ENCODE measurements at places on chromosomes 11 and 22.

DNA sequence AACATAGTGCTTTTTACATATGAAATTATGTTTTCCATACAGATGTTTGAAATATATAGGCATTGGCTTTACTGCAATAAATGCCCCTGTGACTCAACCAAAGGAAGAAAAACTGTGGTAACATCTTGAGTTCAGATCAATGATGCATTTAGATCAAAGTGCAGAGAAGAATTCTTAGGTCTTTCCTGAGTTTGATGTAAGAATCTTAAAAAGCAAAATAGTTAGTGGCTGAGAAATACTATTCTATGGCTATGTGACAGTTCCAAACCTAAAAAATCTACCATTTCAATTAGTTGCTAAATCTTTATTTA lies 93.7 kb downstream of the SOX6 start:
- DNase-seq, result no peak

DNA sequence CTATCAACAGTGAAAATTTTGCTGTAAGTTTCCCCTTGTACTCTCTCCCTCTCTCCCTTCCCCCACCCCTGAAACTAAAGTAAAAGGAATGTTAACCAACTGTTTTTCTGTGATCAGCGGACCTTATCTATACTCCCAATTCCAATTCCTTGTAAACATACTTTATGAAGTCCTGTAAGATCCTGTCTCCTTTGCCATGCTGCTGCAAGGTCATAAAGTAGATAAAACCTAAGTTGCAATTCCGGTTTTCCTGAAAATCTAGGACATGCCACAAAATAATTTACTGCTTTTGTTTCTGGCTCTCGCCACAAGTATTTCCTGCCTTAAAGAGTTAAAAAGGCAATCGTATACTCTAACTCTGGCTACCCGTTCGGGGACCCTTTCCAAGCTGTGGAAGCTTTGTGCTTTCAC lies 1469.0 kb downstream of the LRRC4C start:
- no peak for DNase-seq

DNA sequence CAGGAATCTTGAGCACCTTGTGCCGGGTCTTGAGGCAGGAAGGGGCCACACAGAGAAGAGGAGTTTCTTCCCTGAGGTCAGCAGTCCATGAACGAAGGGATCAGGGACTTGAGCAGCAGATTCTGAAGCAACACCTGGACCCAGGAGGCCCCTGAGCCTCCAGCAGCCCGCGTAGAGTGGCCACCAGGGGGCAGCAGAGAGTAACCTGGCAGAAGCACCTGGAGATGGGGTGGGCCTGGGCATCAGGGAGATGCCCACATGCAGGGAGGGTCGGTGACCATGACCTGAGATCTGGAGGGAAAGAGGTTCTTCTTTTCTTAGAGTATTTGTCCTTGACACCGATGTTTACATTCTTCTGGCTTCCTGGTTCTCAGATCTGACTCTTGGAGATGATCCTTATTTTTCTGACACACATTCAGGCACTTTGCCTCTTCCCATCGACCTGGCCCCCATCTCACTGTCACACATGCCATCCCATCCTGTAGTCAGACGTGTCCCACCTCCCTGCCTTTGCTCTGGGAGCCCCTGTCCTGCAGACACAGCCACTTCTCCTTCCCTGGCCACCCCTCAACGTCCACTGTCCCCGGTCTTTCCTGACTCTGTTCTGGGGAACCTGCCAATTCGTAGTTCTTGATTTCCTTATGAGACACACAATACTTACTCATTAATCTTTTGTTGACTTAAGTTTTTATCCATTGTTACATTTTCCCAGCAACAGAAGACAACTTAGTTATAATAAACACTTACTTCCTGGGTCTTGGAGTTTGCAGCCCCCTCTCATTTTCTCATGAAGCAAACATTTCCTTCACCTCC lies 66.5 kb downstream of the GGTLC2 start:
- DNase-seq, result no peak

GRCh38 chr11:22190827-22191463 lies 1.9 kb upstream of the ANO5 start:
- DNase-seq, result no peak

DNA sequence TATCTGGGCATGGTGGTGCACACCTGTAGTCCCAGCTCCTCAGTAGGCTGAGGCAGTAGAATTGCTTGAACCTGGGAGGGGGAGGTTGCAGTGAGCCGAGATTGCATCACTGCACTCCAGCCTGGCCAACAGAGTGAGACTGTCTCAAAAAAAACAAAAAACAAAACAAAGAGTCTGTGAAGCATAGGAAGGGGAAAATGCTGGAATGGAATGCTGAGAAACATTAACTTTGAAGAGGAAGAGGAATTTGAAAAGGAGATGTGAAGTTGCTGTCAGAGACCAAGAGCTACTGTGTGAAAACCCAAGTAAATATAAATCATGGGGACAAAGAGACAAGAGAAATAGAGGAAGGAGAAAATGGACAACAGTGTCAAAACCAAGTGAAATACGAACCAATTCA lies 455.1 kb upstream of the ARHGAP42 start:
- DNase-seq, result no peak

DNA sequence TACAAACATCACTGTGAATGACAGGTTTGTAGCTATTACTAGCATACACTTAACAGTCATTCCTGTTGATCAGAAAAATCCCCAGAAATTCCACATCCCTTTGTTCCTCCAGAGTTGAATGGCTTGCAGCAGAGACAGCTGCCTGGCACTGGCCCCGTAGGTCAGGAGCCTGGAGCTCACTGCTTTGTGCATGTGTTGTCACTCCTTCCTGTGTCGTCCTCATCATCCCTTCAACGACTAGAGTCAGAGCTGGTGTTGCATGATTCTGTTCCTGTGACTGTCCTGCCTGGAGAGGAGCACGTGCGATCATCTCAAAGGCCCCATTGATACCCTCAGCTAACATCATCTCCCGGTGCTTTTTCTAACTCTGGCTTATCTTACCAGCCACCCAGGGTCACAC lies 58.3 kb downstream of the LDLRAD3 start:
- no peak for DNase-seq

DNA sequence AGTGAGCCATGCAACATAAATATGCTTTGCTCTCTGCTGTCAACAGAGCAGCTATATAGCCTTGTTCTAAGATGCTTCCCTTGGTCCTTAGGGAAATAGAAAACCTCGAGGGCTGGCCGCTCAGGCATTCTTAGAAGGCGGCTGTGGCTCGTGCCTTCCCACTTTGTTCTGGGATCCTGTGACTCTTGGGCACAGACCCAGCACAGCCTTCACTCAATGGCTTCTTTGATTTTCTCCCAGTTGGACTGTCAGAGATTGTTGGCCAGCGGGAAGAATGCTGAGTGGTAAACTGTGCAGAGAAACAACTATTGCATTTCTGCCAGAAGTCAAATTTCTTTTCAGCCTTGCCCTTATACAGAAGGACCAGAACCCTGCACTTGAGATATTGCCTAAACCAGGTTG lies 9.5 kb upstream of the MICAL2 start:
- no peak for DNase-seq

DNA sequence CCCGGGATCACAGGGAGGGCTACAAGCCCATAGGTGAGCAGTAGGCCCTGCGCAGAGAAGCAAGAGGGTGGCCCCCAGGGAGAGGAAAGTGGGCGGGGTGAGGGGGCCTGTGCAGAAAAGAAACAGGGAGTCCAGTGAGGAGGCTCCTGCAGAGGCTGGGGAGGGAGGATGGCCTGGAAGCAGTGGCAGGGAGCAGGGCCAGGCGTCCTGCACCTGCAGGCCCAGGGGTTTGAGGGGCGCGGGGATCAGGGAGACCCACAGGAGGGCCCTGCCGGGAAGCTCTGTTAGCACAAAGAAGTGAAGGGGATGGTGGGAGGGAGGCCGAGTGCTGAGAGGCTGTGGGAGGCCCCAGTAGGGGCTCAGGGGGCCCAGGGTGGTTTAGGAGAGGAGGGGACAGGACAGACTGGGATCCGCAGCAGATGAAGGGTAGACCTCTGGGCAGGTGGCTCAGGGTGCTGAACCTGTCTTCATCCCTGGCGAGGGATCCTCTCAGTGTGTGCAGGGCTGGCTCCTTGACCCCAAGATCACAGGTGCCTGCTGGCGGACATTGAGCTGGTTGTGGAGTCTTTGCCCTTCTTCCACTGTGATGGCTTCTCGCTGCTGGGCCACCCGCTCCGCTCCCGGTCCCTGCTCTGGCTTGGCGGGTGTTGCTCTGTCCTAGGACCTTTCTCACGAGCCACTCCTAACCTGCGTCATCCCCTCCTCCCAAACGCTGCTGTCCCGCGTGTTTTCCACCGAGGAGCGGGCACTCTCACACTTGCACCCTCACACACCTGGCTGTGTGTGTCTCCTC lies 31.8 kb upstream of the CELSR1 start:
- no peak for DNase-seq

DNA sequence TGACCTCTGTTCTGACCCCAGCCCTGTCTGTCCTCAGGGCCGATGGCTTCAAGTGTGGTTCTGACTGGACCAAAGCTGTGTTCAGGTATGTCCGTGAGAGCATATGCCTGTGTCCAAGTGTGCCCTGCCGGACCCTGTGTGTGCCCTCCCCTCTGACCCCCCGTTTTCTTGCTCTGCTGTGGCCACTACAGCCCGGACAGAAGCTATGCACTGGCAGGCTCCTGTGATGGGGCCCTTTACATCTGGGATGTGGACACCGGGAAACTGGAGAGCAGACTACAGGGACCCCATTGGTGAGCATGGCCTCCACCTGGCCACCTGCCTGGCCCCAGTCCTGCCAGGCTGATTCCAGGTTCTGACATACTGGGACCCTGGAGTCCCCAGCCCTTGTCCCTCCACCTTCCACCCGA lies 14.5 kb downstream of the ATG16L2 start:
- DNase-seq, result no peak
